Activated T-helper 9 cell treated with anti-CD3 and anti-CD28 coated beads, Interleukin-2, amount 50 U/mL, for 16 hours (primary cell): ENCODE measurements at places on chromosomes 1 and 21.

GRCh38 chr1:1091344-1092148, 17.4 kb upstream of the RNF223 start:
- DNase-seq: no peak

GRCh38 chr1:199067483-199067882, 428.6 kb downstream of the PTPRC start:
- DNase-seq: no peak

DNA sequence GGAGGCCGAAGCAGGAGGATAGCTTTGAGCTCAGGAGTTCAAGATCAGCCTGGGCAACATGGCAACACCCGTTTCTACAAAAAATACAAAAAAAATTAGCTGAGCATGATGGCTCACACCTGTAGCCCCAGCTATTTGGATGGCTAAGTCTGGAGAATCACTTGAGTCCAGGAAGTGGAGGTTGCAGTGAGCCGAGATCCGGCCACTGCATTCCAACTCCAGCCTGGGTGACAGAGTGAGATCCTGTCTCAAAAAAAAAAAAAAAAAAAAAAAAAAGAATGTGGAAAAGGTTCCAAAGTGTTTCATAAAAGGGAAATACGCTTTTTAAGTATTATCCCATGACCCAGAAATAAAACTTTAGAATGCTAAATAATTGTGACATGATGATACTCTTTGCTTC, 8.0 kb downstream of the S1PR1 start:
- no peak for DNase-seq

DNA sequence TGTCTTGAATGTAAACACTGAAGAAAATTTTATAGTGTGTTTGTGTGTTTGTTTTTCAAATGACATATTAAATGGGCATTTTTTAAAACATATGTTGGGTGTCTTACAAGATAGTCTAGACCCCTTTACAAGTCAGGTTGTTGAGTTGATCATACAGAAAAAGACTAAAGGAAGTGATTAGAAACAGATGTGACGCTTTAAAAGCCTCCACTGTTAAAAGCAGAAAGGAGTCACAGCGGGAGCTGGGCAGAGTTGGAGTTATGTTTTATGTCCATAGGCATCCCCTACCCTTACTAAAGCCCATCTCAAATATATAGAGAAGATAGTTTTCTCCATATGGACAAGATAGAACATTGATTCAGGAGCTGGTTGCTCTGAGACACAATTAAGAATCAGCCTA, 393.9 kb downstream of the PLPP3 start:
- no peak for DNase-seq

GRCh38 chr21:46116189-46116775, 18.4 kb downstream of the COL6A2 start:
- no peak for DNase-seq

GRCh38 chr1:89705901-89706699, 73.2 kb downstream of the LRRC8C start:
- no peak for DNase-seq

DNA sequence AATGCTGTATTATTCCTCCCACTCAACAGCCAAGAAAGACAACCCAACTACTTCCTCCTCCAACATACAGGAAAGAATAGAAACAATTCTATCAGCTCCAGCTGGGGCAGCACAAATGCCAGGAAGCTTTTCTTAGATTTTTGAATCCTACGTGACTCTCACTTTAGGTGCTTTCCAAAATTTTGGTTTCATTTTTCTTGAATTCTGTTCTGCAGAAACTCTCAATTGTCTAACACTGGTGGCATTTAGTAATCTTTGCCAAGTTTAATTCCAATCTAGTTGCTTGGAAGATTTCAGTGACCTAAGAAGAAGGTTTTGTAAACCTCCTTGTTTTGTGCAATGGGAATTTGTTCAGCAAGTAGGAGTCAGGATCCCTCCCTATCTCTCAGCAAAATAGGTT, 37.1 kb upstream of the DOCK7 start:
- no peak for DNase-seq

DNA sequence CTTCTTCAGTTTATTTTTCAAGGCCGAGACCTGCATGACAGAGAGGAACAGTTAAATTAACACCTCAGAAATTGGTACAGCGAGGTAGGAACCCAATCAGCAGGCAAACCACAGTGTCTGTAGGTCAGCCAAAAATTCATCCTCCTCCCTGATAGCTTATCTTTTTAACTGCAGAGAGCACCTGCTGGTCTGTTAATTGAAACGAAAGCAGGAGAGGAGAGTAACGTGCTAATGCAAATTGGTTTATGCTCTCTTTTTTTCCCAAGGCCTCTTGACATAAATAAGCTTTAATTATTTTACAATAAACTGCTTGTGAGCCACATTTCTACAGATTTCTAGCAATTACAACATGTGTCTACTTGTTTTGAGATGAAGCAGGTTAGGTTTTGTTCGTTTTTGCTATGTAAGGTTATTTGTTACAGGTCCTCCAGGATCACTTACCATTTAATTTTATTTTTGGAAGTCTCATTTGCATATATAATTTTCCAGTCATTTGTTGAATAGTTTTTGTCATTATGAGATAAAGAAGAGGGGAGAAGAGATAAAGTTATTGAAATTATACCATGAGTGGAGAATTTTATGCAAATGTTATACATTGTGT, 179.9 kb downstream of the DENND1B start:
- DNase-seq: no peak

GRCh38 chr1:43465505-43466067, 11.9 kb upstream of the HYI start:
- no peak for DNase-seq

GRCh38 chr1:53342735-53343470, 15.0 kb upstream of the LRP8 start:
- no peak for DNase-seq

DNA sequence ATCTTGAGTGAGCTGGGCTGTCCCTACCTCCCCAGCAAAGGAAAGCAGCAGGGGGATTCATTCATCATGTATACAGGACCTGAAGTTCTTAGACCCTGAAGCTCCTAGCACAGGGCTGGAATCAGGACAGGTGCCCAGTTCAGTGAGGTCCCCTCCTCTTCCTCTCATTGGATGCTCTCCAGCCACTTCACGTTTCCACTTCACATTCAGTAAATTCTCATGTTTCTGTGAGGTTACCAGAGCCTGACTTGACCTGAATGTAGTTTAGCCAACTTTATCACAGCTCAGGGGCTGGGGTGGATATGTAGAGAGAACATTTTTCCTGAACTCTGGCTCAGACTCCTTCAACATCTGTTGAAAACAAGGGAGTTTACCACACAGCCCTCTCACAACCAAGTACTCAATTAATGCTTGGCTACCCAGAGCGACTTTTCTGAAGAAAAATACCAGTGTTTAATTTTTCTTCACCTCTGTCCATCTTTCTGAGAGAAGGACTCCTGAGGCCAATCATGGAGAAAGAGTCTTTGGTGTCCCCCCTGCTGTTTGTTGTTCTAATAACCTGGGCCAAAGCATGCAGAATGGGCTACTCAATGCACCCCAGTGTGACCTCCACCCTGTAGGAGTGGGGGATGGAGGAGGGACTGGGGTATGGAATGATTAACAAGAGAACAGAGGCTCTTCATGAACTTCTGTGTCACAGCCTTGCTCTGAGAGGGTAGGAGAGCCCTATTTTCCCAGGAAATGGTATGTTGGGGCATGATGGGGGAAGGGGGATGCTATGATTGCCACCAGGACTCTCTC, 108.3 kb upstream of the FGGY start:
- no peak for DNase-seq

- DNase-seq: no peak
These were observed 6.6 kb upstream of the SLFNL1 start for GRCh38 chr1:41028034-41028642.

DNA sequence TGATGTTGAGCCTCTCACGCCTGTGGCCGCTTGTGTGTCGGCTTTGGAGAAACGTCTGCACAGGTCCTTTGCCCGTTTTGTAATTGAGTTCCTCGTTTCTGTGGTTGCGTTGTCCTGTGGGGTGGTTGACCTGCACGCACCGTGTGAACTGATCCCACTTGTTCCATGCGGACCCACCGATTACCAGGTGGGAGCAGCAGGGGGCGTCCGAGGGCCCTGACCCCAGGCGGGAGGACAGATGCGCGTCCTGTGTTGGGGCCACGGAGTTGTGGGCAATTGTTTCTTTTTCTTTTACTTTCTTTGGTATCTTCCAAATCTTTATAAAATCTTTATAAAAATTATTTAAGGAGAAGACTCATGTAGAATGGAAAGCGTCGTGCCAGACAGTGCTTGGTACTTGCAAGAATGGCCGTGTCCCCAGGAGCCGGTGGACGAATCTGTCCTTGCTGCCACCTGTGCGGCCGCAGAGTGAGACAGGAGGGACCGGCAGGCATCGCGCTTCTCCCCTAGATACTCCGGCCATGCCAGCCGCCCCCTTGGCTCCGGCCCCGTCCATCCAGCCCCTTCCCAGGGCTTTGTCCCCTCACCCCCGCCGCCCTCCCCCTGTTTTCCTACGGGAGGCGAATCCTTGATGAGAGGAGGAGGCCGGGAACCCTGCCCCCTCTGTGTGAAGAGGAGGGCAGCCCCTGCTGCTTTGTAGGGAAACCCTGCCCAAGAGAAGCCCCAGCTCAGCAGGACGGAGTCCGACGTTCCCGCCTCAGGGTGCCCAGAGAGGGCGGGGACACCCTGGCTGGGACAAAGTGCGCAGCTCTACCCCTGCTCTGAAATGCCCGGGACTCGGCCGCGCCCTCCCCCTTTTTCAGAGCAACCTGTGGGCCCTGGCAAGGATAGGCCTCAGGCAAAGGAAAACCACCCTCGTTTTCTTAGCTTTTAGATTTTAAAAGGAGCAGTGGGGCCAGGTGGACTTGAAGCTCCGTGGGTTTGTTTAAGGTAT, 41.7 kb downstream of the PRKCZ start:
- peak; percentile 19 for DNase-seq

DNA sequence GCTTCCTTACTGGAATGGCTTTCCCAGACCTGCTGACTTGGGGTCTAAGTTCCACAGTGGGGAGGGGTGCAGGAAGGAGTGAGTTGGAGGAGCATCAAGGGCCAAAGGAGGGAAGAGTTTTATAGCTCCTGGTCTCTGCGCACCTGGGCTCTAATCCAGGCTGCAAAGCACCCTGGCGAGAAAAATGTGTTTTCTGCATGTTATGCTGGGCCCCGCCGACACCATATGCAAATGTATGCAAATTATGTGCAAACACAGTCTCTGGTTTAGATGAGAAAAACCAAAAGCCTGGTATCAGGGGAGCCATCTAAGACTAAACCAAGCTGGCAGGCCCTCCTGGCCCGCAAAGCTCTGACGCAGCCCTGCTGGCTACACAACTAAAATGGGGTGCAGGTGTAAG, 95.0 kb downstream of the VWA5B1 start:
- DNase-seq: no peak

GRCh38 chr1:7588457-7588827, 182.7 kb upstream of the VAMP3 start:
- no peak for DNase-seq

GRCh38 chr1:229596925-229597699, 28.8 kb downstream of the TAF5L start:
- no peak for DNase-seq
